ENCODE measurements at places on chromosomes 3 and 15.

DNA sequence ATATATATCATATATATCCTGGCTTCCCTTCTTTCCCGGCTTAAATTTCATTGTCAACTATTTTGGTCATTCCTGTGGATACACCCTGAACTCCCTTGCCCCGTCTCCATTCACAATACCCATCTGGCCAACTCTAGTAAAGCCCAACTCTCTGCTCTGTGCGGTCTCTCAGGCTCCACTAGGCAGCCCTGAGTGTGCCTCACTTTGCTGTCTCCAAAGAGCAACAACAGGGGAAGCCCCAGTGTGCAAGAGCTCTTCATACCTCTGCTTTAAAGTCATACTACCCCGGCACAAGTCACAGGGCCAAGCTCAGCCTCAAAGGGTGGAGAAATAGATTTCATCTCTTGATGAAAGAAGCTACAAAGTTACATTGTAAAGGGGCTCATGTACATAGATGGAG lies 18.9 kb upstream of the FEM1B start:
- DNase-seq: no peak

DNA sequence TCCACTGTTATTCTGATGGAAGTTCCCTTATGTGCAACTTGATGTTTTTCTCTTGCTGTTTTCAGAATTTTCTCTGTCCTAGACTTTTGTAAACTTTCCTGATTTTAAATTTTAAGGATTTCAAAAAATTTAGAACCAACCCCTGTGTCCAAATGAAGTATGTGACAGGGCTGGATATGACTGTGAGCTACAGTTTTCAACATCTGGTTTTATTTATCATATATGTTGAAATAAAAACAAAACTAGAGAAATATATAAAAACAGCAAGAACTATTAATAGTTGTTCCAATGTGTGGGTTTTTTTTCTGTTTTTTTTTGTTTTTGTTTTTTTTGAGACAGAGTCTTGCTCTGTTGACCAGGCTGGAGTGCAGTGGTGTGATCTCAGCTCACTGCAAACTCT lies 47.4 kb upstream of the PSMD6 start:
- no peak for DNase-seq

DNA sequence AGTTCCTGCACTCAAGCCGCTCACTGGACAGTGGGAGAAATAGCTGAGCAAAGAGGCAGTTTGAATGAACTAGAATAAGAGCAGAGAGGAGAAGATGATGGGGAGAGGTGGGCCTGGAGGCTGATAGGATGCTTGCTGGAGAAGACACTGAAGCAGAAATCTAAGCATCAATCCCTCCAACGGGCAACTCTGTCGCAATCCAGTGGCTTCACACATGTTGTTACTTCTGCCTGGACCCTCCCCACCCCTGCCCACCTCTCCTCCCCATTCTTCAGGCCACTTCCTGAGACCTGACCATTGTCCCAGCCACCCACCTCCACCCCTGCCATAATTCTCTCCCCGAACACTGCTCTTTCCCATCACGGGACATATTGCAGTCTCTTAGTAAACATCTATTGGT lies 76.0 kb downstream of the SRGAP3 start:
- DNase-seq: no peak

GRCh38 chr3:138389841-138390581 lies 41.6 kb downstream of the MRAS start:
- DNase-seq: no peak

- peak; percentile 62 for DNase-seq
Observed at GRCh38 chr15:41483115-41483514, 10.6 kb upstream of the ITPKA start.

DNA sequence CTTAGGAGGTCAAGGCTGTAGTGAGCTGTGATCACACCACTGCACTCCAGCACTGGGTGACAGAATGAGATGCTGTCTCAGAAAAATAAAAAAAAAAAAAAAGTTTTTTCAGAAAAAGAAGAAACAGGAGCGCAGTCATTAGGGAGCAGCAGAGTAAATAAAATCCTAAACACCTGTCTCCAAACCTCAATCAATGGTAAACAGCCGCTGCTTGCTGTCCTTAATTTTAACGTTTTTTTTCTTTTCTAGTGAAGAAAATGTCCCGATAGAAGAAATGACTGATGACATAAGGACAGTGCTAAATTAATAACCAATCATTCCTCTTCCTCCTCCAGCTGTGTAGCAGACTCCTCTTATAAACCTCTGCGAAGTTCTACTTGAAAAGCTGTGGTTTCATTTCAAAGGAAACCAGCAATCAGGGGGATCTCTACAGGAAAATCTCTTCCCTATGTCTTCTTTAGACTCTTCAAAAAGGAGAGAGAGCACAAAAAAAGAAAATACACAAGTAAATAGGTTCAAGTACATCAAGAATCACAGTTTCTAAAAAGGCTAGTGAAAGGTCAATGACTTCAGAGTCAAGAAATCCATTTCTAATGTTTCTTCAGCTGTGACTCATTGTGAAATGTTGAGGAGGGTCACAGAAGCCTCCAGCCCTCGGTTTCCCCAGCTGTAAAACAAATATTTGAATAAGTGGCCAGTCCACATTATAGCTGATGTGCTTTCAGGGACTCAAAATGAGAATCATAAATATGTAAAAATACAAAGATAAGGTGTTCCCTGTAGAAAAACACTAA lies 127.6 kb downstream of the TMCO5A start:
- no peak for DNase-seq

DNA sequence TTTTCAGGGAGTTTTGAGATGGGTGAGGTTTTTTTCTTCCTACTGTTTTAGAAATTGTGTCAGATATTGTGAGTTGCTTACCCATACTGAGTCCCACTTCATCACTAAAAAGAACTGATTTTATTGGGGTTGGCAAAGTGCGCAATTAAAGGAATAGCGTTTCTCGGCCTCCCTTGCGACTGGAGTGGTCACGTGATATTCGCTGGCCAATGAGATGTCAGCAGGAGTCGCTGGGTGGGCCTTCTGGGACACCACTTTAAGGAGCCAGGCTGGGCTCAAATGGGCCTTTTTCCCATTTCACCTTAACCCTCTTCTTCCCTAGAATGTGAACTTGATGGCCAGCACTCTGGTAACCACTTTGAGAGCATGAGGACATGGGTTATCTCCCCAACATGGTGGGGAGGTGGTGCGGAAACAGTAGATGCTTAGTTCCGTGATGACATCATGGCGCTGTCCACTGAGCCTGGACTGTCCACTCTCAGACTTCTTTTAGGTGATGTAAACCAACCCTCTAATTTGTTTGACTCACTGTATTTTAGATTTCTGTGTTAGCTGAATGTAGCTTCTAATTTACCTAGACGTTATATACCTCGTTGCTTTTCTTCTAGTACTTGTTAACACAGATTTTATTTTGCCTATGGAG lies 13.2 kb upstream of the IQCF5 start:
- no peak for DNase-seq

- no peak for DNase-seq
Observed at GRCh38 chr15:55555089-55555488, 33.1 kb downstream of the PYGO1 start.

DNA sequence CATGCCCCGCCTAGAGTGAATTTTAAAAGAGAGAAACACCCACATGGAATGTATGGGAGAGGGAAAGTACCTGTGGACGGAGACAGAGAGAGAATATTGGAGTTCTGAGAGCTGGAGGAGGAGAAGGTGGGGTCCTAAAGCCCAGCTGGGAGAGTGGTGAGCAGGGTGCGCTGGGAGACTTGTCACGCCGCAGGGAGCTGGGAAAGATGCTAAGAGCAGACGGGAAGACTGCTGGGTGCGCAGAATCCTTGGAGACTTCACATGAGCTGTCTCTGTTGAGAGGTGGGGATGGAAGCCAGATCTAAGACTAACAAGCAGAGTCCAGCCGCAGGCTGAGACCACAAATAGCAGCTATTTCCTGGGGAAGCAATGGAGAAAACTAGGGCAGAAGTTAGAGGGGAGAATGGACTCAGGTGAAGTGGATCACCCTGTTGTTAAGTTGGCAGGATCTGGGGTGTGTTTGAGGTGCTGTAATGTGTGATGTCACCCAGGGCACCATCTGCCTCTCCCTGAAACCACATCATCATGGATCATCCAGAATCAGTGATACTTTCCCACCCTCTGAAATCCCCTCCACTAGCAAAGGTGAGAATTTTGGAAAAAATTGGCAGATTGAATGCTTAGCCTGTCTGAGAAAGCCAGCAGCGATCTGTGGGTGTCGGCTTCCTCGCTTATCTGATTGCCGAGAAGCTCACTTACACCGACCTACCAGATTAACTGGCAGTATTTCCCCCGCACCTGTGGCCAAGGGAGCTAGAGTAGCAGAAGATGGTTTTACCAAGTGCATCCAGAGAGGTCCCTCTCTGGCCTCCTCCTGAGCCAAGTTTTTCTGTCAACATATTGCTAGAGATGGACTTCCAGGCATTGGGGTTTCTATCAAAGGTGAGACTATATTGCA lies 174.8 kb upstream of the BHLHE40 start:
- peak; percentile 47 for DNase-seq

- no peak for DNase-seq
Observed at GRCh38 chr15:60627298-60627943, 148.5 kb upstream of the ICE2 start.
